ENCODE measurements at places on chromosomes 7 and 10.

GRCh38 chr7:138584696-138585095 lies 116.5 kb downstream of the SVOPL start:
- no peak for DNase-seq

DNA sequence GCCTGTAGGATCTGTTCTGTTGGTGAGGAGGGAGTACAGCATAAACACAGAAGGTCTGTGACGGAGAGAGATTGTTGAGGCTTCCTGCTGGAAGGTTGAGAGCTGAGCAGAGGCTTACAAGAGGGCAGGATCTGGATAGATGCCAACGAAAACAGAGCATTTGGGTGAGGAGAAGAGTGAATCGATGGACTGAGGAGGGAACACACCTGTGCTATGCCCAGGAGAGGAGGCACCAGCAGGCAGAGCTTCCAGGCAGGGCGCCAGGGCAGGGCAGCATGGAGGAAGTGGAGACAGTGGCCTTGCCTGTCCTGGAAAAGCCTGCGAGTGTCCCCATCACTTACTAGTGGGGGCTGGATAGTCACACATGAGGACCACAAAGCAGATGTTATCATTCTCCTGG lies 282.9 kb downstream of the PAXIP1 start:
- DNase-seq = no peak

- no peak for DNase-seq
These were observed 32.1 kb upstream of the NMT2 start for GRCh38 chr10:15200626-15201025.

- no peak for DNase-seq
These were observed 374.9 kb downstream of the BBS9 start for GRCh38 chr7:33504266-33504665.

DNA sequence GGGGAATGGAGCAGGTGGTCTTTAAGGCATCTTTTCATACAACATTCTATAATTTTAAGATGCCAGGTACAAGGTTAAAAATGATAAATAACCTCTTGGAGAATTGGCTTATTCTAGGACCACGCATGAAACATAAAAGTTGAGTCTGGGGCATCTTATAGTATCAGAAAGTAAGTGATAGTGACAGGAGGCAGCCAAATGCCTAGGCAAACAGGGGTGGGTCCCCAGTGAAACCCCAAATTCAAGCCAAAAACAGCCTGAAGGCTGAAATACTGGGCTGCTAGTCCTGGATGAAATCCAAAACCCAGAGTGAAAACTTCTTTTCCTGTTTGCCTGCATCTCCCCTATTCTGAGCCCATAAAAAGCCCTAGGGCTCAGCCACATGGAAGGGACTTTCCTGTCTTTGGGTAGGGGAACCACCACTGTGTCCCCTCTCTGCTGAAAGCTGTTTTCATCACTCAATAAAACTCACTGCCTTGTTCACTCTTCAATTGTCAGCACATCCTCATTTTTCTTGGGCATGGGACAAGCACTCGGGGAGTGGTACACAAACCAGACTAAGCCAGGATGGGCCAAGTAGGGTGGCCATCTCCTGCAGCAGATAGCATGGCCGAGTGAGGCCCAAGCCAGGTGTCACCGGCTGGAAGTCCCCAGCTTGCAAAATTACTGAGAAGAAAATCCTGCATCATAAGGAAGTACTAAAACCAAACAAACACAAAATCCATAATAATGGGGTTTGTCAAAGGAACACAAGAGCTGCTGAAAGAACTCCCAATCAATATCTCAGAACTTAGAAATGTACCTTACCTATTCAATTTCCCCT lies 241.6 kb upstream of the GALNT17 start:
- DNase-seq = no peak

DNA sequence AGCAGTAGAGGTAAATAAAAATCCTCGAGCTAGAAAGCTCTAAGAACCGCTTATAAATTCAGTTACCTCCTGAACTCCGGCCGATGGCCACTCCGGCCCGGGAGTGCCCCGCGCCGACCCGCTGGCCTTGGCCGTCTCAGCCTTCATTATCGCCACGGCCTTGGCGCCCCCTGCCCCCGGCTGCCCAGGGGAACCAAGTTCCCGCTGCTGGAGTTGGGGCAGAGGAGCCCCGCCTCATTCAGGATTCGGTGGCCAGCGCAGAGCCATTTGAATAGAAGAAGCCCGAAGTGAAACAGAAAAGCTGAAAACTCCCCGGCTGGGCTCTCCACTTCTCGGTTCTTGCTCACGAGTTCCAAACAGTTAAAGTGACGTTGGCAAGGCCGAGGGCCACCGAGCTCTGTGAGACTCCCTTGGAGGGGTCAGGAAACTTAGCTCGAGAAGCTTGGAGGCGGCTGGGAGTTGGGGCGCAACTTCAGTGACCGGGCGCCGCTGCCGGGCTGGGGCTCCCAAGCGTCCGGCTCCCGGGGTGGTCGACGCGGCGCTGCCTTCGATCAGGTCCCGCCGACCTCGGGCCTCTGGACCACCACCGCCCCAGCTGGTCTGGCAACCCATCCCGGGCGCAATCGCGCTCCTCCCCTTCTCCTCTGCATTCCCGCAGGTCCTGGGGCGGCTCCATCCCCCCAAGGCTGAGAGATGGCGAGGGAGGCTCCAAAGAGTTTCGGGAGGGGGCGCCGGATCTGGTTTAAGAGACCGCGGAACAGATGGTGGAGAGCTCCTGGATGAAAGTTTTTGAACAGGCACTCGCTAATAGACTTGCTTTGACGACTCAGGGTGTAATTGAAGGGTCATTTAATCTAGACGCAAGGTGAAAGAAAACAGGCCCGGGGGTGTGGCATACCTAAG lies 5.8 kb upstream of the FEZF1 start:
- DNase-seq = no peak

DNA sequence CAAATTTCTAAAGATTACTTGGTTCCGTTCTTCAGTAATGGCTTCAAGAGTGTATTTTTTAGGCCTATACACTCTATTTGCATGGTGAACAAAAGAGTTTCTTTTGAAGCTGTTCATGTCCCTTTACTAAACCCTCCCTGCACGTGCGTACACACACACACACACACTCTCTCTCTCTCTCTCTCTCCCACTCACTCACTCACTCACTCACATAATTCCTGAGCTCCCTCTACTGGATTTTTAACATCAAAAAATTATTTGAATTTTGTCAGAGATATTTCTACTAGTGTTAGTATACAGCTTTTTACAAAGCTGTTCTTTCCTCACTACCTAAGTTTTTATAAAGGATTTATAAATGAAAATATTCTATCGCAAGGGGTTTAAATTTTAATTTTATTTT lies 85.9 kb downstream of the UBE3C start:
- no peak for DNase-seq

GRCh38 chr10:42986633-42987032 lies 90.2 kb upstream of the RET start:
- DNase-seq = no peak

DNA sequence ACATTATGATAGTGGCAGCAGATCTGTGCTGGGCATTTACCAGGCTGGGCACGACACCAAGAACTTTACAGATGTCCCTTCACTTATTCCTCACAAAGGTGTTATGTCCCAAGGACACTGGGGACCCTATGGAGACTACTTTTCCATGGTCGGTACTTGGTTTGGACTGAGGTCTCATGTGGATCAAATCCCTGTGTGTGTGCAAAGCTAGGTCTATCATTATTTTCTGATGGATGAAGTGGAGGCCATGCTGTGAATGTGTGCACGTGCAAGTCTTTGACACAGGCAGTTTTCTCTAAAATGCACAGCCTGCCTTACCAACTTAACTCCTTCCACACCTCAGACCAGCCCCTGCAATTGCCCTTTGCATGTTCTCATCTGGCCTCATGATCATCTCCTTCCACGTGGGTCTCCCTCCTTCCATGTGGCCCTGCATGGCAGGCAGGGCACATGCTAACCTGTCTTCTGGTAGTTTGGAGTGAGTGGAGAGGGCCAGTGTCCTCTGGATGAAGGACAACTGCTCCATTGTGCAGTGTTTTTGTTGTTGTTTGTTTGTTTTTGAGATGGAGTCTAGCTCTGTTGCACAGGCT lies 16.0 kb upstream of the ZNF273 start:
- no peak for DNase-seq

DNA sequence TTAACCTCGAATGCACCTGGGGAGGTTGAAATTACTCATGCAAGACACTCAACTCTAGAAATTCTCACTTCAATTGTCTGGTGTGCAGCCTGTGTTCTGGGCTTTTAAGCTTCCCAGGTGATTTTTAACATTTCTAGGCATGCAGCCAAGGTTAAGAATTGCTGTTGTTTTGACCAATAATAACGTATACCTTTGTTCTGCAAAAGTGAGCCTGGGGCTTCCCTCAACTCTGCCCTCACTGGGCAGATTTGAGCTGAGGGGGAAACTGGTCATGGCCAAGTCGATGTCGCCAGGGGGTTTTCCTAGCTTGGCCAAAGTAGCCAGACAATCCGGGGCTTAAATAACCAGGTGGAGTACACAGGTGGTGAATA lies 568 bp downstream of the PRSS2 start:
- no peak for DNase-seq

DNA sequence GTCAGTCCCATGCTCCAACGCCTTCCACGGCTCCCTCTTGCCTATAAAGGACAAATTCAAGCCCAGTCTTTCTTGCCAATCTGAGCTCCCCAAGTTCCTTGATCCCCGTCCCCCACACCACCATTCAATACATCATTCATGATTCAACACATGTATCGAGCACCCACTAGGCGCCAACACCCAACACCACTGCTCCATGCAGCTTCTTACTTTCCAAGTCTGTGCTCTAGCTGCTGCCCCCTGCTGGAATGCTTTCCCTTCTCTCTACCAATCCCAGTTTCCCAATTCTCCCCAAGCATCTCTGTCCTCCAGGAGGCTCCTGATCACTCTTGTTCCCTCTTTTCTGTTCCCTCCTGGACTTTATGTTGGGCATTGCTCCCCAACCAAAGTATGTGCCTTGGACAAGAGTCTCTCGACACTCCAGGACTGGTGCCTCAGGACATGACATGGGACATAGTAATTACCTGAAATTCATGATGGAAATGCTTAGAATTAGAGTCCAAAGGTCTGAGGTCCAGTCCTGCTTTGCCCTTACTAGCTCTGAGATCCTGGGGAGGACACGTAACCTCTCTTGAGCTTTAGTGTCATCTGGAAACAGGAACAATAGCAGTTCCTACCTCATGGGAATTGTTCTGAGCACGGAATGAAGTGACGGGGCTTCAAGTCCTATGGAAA lies 172.7 kb downstream of the NEURL1 start:
- no peak for DNase-seq

- no peak for DNase-seq
These were observed 1285.2 kb downstream of the GATA3 start for GRCh38 chr10:9339716-9340115.

- DNase-seq = no peak
These were observed 75.5 kb downstream of the ZNF777 start for GRCh38 chr7:149385195-149385950.

DNA sequence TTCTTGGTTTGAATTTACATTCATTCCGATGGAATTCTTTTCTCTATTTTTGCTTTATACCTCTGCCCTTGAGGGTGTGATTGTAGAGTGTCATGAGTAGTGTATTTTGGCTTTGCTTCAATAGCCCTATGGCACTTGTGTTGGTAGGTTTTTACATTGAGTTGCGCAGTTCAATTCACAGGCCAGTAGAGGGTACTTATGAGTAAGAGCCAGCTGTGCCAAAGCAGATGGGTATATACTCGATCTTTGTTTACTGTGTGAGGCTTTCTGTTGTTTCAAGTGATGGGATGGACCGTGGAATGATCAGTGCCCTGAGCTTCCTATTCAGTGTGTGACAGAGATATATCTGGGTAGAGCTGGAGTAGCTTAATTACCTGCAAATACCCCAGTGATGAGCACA lies 4.3 kb upstream of the AKR1C3 start:
- DNase-seq = no peak

GRCh38 chr10:124579011-124579399 lies 117.4 kb downstream of the LHPP start:
- DNase-seq = no peak

- no peak for DNase-seq
These were observed 348.8 kb upstream of the C7orf33 start for GRCh38 chr7:148241700-148242293.

DNA sequence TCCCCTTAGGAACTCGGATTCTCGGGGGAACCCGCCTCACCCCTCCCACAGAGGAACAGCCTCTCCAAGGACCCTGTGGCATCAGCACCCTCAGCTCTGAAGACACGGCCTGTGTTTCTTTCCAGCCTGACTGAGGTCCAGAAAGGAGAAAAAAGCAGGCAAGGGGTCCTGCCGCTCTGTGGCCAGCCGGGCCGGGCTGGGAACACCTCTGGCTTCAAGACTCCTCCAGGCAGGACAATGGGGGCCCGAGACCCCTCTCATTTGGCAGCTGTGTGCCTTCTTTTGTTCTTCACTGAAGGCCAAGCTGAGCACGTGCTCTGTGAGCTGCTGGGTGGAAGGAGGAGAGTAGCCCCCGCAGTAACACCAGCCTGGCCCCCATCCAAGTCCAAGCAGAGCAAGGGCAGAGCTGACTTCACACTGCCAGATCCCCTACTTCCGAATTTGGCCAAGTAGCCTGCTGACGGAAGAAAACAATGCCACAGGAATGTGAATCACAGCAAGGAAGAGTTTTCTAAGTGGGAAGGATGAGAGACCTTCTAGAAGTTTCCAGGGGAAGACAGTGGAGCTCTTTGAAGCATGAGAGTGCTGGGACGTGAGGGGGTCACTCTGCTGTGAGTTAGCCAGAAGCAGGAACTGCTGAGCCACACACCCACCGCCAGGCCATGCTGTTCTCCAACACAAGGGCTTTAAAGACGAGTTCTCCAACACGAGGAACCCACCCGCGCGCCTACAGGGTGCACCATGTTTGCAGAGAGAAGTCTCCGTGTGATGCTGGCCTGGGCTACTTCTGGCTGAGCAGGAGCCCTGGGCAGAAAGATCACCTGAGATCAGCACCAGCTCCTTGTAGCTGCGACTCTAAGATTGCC lies 3.1 kb downstream of the CNPY1 start:
- no peak for DNase-seq

DNA sequence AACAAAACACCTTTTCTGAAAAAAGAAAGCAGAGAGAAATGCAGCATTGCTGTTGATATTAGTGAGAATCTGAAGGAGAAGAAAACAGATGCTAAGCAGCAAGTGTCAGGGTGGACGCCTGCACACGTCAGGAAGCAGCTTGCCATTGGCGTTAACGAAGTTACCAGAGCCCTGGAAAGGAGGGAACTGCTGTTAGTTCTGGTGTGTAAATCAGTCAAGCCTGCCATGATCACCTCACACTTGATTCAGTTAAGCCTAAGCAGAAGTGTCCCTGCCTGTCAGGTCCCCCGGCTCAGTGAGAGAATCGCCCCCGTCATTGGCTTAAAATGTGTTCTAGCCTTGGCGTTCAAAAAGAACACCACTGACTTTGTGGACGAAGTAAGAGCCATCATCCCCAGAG lies 6.4 kb downstream of the RPP38 start:
- DNase-seq = no peak

- DNase-seq = no peak
These were observed at the start of gene GFRA1 for GRCh38 chr10:116272440-116273283. GFRA1 (minus strand) TSS chr10:116273206; CDS start chr10:116272029, 1,177 bp downstream.

- no peak for DNase-seq
These were observed 43.4 kb downstream of the GRK5 start for GRCh38 chr10:119250641-119251314.
